ENCODE measurements at places on chromosomes 3 and 15.

DNA sequence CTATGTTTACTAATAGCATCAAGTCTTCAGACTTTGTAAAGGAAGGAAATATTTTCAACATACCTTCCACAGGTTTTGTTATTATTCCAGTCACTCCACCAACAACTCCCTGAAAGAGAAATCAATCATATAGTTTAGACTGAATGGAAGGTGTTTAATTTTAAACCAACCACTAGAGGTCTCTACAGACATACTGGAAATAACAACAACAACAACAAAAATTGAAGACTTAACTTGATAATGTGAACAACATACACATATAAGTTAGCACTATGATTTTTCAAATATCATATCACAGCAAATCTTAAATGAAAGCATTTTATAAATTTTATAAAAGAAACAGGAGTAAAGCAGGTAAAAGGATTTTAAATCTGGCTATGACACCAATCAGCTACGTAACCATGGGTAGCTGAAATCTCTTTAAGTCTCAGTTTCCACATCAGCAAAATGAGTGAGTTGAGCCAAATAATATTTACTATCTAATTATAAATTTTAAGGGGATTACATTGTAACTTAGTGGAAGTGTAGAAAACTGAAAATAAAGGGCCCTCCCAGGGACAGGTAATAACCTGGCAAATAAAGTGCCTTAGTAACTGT is 188.2 kb downstream of the VPS13C start:
- DNase-seq = no peak

DNA sequence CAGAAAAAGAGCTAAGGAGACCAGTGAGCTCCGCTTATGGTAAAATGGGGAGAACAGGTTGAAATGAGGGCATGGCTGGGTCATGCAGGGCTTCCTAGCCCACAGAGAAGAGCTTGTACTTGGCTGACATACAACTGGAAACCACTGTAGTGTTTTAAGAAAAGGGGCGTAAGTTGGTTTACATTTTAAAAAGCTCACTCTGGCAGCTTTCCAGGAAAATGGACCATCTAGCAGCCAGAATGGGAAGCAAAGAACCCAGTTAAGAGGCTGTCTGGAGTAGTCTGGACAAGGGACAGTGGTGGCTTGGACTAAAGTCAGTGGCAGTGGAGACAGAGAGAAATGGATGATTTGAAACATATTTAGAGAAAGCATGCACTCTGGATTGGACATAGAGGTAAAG is 1.9 kb downstream of the MORC1 start:
- DNase-seq = no peak

DNA sequence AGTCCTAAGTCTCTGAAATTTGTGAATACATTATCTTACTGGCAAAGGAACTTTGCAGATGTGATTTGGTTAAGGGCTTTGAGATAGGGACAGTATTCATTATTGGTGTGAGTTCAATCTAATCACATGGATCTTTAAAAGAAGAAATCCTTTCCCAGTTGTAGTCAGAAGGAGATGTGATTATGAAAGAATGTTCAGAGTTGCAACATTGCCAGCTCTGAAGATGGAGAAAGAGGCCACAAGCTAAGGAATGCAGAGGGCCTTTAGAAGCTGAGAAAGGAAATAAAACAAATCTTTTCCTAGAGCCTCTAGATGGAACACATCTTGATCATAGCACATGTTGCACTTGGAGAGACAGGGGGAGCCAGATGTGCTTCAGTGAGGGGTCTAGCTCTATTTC is 27.7 kb upstream of the SIAH2 start:
- DNase-seq = no peak

DNA sequence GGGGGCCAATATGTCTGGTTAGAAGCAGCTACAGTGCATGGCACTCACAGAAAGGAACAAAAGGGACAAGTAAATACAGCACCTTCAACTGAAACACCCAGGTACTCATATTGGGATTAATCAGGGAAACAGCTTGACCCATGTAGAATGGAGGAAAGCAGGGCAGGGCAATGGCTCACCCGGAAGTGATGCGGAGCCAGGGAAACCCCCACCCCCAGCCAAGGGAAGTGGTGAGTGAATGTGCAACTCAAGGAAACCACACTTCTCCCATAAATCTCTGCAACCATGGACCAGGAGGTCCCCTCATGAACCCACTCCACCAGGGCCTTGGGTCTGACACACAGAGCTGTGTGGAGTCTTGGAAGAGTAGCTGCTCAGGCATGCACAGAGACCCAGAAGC is 117.1 kb downstream of the MTHFS start:
- no peak for DNase-seq

GRCh38 chr15:39874890-39875549 is 45.0 kb downstream of the GPR176 start:
- DNase-seq = no peak

GRCh38 chr3:131020122-131020693 is 6.4 kb downstream of the ASTE1 start:
- DNase-seq = no peak

GRCh38 chr3:178684881-178685590 is 148.8 kb downstream of the KCNMB2 start:
- DNase-seq = no peak

DNA sequence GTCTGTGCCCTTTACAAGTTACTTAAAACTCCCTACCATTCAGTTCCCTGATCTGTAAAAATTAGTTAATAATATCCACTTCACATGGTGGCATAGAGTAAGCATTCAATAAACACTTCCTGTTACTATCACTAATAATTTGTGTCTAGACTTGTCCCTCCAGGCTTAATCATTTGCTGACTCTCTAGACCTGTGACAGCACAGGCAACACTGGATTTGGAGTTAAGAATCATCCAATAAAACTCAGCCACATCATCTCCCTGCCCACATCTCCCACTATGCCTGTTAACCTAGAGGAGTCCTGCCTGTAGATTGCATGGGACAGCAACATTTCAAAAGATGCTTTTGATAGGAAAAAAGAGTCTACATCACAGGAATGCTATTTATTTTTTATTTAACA is 564.6 kb downstream of the MFSD1 start:
- no peak for DNase-seq

GRCh38 chr3:16801698-16802097 is 83.1 kb upstream of the PLCL2 start:
- DNase-seq = no peak

GRCh38 chr3:143190101-143190500 is 70.5 kb downstream of the CHST2 start:
- DNase-seq = no peak

Data from GM12891 (cell line).